Stimulated activated CD8-positive, alpha-beta memory T cell treated with anti-CD3 and anti-CD28 coated beads, Interleukin-4, amount 100 ng/mL, for 4 hours (primary cell): ENCODE measurements at places on chromosomes 6 and 20.
A peak's percentile ranks its signal among the peaks of the same experiment; 100 is the strongest.

GRCh38 chr20:17858450-17859001, 110.1 kb downstream of the SNX5 start:
- DNase-seq: no peak

- DNase-seq: no peak
Observed at GRCh38 chr6:169849396-169849795, 98.0 kb downstream of the ERMARD start.

GRCh38 chr6:4253604-4254231, 118.3 kb upstream of the ECI2 start:
- no peak for DNase-seq

GRCh38 chr6:7300926-7301325, 12.1 kb downstream of the SSR1 start:
- no peak for DNase-seq

- DNase-seq: no peak
Observed at GRCh38 chr20:38735172-38735571, 10.9 kb downstream of the SLC32A1 start.

DNA sequence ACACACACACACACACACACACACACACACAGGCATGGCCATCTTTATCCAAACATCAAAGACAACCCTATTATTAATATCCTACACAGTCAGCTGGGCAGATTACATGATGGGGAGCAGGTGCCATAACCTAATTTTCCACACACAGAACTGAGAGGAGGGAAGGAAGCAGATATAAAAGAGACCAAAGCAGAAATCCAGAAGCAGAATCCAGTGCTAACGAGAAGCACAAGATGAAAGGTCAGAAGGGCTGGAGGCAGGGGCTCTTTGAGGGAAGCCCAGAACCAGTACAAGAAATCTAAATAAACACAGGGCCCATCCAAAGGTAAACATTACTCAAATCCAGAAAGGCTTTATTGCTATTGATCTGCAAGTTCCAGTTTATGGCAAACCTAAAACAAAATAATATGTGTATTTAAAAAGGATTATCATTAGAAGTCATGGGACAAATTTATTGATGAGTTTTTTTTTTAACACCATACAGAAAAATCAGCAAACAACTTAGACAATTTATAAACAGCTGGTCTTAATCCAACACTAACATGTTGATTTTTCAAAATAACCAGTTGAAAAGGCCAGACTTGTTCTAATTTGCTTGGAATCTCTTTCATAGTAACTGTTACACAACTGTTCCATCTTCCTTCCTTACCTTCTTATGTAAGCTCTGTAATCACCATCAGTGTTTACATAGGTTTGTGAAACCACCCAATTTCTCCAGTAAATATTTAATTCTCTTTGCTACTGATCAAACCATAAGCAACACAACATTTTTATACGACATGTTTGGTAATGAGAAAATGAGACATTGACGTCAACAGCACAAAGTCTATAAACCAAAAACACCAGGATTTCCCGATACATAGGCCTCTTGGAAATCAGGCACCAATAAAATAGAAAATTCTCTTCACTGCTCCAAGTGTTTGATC, 34.2 kb downstream of the SLC23A2 start:
- DNase-seq: no peak

GRCh38 chr6:138864343-138864890, 68.5 kb downstream of the ECT2L start:
- DNase-seq: no peak

GRCh38 chr20:46820682-46821081, 74.0 kb upstream of the EYA2 start:
- no peak for DNase-seq

- no peak for DNase-seq
Observed at GRCh38 chr20:3653921-3654320, 9.3 kb downstream of the GFRA4 start.

- DNase-seq: no peak
Observed at GRCh38 chr6:56582236-56582635, 60.5 kb downstream of the DST start.

GRCh38 chr6:129280749-129281148, 397.8 kb downstream of the LAMA2 start:
- DNase-seq: no peak

DNA sequence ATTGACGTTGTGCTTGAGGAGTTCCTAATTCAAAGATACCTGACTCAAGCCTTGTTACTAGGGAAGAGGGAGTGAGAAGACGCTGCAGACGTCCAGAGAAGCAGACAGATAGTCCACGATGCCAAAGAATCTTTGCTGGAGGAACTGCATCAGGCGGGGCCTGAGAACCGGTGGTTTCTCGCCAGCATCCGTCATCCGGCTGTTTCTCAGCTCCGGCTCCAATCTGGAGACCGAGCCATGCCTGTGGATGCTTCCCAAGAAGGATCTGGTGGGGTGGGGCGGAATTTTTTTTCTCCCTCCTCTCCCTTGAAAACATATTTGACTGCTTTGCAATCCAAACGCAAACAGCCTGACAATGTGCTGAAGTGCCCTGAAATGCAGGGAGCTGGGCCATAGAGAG, 125.8 kb upstream of the SRSF6 start:
- DNase-seq: no peak

GRCh38 chr6:157143171-157143889, 180.0 kb downstream of the TMEM242 start:
- no peak for DNase-seq

DNA sequence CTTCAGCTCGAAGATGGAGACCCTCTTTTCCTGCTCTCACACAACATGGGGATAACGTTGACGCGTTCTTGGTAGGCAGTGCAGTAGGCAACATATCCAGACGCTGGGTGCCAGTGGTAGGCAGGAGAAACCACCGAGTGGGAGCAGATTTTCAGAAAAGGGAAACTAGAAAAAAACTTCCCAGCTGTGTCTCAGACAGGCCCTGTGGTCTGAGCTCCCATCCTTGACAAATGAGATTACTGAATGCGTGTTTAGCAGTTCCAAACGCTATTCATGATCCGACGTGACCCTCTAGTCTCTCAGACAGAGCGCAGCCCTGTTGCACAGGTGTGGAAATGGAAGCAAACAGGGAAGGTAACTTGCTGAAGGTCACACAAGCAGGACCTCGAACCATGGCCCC, 83.9 kb upstream of the DUSP22 start:
- DNase-seq: no peak

DNA sequence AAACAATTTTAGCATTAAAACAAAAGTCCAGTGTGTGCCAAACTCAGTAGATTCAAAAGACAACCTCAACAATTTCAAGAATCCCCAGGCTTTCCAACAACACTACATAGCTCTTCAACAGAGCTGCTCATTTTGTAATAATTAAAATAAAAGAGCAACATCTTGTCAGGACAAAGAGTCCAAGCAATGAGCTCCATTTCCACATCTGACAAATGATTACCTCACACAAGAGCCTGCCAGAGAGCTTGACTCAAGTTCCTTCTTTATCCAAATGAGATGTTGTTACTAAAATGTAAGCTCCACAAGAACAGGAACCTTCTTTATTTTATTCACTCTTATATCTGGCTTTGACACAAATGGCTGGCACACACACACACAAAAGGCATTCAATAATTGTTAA, 449.8 kb downstream of the HACE1 start:
- DNase-seq: no peak

DNA sequence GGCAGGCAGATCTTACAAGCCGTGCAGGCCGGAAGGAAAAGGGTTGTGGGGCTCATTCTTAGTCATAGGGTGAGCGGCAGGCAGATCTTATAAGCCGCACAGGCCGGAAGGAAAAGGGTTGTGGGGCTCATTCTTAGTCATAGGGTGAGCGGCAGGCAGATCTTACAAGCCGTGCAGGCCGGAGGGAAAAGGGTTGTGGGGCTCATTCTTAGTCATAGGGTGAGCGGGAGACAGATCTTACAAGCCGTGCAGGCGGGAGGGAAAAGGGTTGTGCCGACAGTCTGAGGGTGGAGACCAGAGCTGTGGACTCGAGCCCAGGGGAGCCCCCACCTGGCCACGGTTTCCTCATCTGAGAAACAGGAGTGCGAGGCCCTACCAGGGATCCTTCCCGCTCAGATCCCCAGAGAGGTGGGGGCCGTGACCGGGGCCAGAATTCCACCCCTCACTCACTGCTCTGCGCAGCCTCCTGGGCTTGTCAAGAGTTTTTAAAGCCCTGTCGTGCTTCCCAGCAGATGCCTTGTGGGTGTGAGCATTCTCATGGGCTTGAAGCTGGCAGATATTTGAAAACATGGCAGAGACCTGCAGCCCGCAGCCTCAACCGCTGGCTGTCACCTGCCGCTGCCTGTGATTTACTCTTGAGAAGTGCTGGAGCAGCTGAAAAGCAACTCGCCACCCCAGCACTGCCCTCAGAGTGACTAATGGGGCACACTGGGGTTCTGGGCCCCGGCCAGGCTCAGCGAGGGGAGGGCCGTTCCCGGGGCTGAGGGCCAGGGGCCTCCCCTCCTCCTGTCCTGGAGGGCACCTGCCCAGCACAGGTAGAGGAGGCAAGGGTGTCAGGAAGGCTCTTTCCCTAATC, 31.9 kb downstream of the NTSR1 start:
- DNase-seq: peak; percentile 66

- no peak for DNase-seq
Observed at GRCh38 chr20:23179766-23180403, 93.8 kb upstream of the CD93 start.

GRCh38 chr6:132768051-132768517, 10.4 kb upstream of the VNN2 start:
- no peak for DNase-seq

DNA sequence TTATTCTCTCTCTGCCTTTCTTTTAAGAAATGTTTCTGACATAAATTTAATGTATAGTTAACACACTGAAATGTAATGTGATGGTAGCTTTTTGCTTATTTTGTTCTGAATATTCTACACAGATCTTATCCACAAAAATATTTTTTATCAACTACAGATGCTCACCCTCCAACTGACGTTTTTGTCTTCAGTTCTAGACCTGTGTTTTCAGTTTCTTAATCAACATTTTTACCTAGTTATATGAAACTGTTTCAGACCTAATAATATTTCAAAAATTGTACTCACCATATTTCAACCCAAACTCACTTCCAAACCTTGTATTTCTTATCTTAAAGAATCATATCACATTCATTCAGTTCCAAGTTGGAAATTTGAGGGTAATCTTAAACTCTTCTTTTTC, 452.8 kb downstream of the RFPL4B start:
- no peak for DNase-seq

- DNase-seq: no peak
Observed at GRCh38 chr6:83221889-83222479, 28.8 kb downstream of the RWDD2A start.

- DNase-seq: no peak
Observed at GRCh38 chr6:103750603-103751002, 1109.1 kb downstream of the HACE1 start.

GRCh38 chr6:161462148-161462547, 188.3 kb upstream of the AGPAT4 start:
- no peak for DNase-seq
